Stimulated activated CD4-positive, alpha-beta T cell treated with anti-CD3 and anti-CD28 coated beads, Interleukin-4, amount 100 ng/mL, for 1 hour (primary cell): ENCODE measurements at places on chromosomes 5 and 9.

- no peak for DNase-seq
Measured at GRCh38 chr9:18183974-18184373, 290.0 kb upstream of the ADAMTSL1 start.

GRCh38 chr5:121380066-121380465 is 471.6 kb upstream of the FTMT start:
- DNase-seq = no peak

- DNase-seq = no peak
Measured at GRCh38 chr5:81006947-81007636, 46.9 kb downstream of the RASGRF2 start.

DNA sequence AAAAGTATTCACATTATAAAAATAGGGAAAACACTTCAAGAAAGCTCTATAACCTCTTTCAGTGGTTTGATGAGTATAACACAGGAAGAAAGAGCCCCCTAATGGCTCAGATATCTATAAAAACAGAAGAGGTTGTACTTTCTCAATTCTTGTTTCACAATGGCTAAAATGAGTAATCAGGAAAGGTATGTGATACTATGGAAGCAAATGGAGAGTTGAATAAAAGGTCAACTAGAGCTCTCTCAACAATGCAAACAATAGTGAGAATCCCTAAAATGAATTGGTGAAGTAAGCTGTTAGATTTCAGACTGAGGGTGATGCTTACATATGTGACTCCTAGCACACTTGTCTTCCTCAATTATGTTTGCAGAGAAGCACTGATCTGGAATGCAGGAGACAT is 584.6 kb upstream of the CDH18 start:
- no peak for DNase-seq

- no peak for DNase-seq
Measured at GRCh38 chr9:69014013-69014412, at the start of gene PRKACG. TSS of gene PRKACG (minus strand) at chr9:69014113. CDS start at chr9:69014092, 21 bp downstream.

DNA sequence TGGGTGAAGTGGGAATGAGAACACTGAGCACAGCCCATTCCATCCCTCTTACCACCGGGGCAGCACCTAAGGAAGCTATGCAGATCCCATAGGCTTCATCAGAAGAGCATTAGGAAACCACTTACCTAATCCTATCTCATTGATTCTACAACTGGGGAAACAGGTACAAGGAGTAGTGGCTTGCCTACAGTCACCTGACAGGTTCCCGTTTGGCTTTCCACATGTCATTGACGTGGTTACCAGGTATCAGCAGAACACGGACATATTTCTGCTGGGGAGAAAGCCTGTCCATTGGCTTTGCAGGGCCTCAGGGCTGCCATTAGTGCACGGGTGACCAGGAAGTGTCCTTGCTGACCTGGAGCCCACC is 11.3 kb downstream of the AFAP1L1 start:
- no peak for DNase-seq
